Fibroblast of skin of scalp (primary cell): ENCODE measurements at places on chromosomes 4 and X.

DNA sequence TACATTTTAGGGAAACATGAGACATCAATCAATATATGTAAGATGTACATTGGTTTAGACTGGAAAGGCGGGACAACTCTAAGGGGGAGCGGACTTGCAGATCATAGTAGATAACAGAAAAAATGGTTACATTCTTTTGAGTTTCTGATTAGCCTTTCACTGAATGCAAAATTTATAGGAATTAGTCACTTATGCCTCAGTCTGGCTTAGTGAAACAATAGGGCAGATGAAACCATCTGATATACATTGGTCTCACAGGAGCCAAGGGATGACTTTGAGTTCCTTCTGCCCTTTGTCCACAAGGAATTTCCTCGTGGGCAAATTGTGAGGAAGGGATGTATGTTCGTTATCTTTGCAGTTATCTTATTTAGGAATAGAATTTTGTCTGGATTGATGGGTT, 128.2 kb downstream of the ARSF start:
- no peak for DNase-seq

- DNase-seq, result no peak
These were observed 137.2 kb downstream of the RAPGEF2 start for GRCh38 chr4:159240046-159240445.

DNA sequence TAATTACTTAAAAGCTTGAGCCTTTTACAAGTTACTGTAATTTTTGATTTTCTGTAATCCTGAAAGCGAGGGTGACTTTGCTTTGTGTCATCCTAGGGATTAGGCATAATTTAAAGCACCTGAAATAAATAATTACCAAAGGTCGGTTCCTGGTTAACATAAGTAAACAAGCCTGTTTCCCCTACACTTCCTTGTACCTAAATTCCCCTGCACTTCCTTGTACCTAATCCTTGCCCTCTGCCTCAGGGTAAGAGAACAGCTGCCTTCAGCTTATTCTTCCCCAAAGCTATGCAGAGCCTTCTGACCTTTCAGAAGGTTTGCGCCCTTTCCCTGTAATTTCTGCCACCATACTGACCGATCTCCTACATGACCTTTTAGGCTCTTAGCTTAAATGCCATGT, 166.1 kb upstream of the PDE5A start:
- no peak for DNase-seq

DNA sequence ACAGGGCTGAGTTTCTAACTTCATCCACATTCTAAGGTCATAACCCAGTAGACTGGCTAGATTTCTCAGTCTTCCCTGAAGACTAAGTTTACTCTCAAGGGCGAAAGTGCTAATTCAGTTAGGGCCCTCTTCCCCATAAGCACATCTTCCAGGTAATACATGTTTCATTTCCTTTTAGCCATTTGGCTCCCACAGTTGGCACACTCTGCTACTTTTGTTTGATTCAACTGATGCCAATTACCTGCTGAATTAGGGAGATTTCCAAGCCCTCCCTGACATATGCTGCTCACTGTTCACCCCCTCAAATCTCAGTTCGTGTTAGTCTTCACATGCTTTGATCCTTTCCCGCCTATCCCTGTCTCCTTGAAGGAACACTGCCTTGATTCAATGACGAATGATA, 17.0 kb upstream of the WDR17 start:
- DNase-seq, result no peak

DNA sequence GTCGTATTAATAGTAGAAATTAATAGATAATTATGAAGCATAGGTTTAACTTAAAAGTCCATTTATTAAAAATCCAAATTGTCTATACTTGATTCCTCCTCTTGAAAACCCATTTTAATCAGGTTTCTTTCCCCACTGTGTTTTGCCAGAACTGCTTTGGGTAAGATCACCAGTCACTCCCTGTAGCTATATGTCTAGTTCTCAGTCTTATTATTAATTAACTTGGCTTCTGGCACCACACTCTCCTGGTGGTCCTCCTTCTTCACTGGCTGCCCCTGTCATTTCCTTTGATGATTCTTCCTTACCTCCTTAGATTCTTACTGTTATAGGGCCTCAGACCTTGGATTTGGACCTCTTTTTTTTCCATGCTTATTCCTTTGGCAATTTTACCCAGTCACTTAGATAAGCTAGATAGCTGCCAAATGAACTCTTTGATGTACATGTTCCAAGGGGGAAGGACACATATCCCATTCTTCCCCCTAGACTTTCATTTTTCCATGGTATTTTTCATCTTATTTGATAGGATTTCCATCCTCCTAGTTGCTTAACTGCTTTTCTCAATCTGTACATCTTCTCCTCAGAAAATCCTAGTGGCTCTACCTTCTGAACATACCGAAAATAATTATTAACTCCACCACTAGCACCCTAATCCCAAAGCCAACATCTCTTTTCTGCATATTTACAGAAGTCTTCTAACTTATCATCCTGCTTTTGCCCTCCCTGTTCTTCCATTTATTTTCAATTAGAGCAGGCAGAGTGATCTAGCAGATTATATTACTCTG, 24.5 kb downstream of the GIMD1 start:
- no peak for DNase-seq

GRCh38 chr4:38664706-38665401, 855 bp downstream of the KLF3 start:
- peak; percentile 54 for DNase-seq

- DNase-seq, result no peak
These were observed 22.8 kb downstream of the MEPE start for GRCh38 chr4:87855559-87855958.

GRCh38 chr4:2887343-2887742, 43.7 kb downstream of the ADD1 start:
- DNase-seq, result no peak
